ENCODE measurements at places on chromosomes 13 and 19.
A peak's percentile ranks its signal among the peaks of the same experiment; 100 is the strongest.

GRCh38 chr13:34459856-34460255 lies 482.2 kb upstream of the NBEA start:
- no peak for DNase-seq

- peak; percentile 56 for DNase-seq
Observed at GRCh38 chr19:10043286-10043927, 30.1 kb downstream of the RDH8 start.

- DNase-seq, result no peak
Observed at GRCh38 chr13:97302611-97303010, 80.5 kb downstream of the MBNL2 start.

- no peak for DNase-seq
Observed at GRCh38 chr13:93861818-93862217, 617.7 kb downstream of the DCT start.

DNA sequence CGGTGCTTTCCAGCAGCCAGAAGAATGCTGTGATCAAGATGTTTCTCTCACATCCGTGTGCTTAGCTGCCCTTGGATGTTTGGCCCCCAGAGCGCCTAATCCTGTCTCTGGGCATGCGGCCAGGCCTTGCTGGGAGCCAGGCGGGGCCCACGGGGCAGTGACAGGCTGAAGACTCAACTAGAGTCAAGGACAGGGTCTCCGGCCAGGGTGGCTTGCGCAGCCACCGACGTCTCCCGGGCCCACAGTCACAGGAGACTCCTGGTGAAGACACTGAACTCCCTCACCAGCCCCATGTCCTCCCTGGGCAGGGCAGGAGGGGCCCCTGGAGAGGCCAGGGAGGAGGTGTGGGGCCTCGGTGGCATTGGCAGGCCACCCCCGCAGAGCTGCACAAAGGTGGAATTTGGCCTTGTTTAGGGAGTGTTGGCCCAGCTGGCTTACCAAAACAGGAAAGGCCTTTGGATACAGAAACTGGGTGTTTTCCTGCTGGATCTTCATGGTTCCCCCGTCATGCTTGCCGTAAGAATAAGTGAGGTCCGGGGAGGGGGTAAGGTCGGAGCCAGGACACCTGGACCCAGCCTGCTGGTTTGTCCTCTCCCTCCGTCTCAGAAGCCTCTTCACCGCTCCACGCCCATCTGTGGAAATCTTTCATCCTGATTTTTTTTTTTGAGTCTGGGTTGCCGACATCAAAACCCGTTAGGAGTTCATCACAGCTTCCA lies 10.0 kb upstream of the NDUFS7 start:
- DNase-seq, result no peak

DNA sequence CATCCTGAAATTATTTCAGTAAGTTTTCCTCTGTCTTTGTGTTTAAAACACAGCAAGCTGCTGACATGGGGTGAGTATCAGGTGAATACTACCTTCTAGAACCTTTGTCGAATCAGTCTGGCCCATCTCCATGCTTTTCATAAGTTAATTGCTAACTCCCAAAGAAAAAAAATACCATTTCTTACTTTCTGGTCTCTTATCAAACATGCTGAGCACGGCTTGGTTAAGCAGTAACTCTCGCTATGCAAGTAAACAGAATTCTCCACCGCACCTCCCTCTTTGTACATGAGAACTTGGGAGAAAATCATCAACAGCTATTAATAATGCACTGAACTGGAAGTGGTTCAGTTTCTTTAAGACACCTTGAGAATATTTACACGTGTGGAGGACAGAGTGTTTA lies 88.6 kb downstream of the FGF9 start:
- no peak for DNase-seq

DNA sequence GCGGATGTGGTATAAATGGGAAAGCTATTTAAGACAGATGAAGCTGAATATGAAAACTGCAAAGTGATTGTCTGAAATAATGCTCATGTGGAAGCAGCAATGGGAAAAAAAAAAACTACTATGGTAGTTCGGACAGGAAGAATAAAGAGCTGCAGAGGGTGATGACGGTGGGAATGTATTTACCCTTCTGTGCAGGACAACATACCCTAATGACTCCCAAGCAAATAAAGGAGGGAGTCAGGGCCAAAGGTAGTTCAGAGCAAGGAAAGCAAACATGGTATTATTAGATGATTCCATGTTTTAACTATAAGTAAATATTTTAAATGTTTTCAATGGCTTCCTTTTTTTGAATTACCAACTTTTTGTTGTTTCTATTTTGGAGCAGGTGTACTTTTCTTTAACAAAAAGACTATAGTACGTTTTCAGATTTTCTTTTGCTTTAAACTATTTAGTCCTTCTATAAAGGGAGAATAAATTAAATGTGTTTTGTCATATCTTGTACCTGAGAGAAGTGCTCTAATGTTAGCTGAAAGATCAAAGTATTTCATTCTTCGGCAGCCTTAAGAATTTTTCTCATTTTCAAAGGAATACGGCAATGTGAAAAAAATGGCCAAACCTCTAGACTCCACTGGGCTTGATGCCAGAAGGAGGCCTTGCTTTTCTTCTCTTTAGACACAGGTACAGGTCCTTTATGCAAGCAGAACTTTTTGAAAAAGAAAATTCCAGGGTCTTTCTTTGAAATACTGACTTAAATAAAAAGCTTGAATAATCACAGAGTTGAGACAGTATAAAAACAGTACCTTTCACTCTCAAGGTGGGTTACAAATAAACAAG lies 67.8 kb upstream of the ZDHHC20 start:
- no peak for DNase-seq

- no peak for DNase-seq
Observed at GRCh38 chr19:28420811-28421550, 792.0 kb downstream of the UQCRFS1 start.

DNA sequence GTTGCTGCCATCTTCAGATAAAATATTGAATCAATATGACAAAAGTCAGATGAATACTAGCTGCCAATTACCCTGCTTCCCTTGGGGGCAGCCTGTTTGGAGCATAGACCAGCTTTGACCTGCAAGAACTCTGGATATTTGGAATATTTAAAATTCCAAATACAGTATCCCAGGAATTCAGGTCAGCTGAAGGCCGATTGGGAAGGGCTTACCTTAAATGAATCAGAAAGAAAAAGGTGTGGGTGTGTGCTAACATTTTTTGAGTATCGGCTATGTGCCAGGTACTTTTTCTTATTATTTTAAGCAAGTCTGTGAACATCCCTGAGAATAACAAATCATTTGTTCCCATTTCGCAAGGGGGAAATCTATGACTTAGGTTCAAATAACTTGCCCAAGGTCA lies 1.8 kb upstream of the RUBCNL start:
- DNase-seq, result no peak

All from neural progenitor cell (in vitro differentiated cells).